ENCODE measurements at places on chromosomes 3 and 15.

DNA sequence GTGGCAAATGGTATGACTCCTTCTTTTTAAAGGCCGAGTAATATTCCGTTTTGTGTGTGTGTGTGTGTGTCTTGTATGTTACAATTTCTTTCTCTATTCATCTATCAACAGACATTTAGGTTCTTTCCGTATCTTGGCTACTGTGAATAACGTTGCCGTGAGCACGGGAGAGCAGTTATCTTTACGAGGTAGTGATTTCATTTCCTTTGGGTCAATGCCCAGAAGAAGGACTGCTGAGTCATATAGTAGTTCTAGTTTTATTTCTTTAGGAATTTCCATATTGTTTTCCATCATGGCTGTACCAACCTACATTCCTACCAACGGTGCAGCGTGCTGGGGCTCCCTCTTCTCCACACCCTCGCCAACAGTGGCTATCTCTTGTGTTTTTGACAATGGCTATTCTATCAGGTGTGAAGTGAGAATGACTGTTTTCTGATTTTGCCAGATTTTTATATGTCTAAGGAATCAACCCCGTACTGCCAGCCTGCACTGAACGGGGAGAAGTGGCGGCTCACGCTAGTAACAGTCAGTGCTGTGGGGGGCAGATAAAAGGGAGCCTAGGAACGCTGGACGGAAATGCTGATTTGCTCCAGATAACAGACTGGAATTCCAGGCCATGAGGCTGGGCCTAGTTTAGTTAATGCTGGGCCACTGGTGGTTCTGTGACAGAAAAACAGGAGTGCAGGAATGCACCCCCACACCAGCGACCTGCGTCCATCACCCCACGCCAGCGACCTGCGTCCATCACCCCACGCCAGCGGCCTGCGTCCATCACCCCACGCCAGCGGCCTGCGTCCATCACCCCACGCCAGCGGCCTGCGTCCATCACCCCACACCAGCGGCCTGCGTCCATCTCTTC is 168.1 kb downstream of the XXYLT1 start:
- DNase-seq: no peak

- no peak for DNase-seq
These were observed 1003.9 kb upstream of the NR2F2 start for GRCh38 chr15:95326431-95327182.

DNA sequence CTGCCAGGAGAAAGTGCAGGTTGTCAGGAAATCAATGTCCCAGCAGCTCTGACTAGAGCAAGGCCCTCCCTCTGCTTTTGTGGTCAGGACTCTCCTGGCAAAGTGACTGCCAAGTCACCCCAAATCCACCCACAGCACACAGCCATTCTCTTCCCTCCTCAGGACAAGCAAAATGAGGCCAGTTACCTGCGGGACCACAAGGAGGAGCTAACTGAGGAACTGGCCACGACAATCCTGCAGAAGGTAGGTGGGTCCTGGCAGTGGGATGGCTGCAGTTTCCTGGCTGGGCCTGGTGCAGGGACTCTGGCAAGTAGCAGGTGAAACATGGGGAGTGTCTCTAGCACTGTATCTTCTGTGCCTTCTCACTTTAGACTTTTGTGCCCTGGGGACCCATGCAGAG is 142.5 kb upstream of the EIF1B start:
- DNase-seq: no peak

DNA sequence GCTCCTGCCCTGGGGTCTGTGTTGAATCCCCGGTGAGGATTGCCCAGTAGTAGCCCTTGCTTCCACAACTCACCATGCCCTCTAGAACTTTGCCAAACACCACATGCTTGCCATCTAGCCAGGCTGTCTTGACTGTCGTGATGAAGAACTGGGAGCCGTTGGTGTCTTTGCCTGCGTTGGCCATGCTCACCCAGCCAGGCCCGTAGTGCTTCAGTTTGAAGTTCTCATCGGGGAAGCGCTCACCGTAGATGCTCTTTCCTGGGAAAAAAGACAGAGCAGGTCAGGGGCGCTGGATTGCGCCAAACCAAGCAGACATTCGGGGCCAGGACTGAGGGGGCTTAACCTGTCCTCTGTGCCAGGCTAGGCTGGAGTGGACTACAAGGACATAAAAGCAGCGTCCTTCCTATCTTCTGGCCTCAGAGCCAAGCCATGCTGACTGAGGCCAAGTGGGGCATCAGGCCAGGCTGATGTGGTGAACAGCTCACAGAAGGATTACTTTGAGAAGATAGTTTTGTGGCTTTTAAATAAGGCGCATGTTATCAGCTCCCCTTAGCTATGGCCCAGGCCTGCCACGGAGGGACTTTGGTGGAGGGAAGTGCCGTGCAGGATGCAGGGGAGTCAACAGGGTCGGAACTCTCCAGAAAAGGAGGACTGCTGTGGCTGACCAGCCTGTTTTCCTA is 5.3 kb downstream of the SNX22 start:
- DNase-seq: no peak

- no peak for DNase-seq
These were observed 30.2 kb downstream of the TTBK2 start for GRCh38 chr15:42890161-42890913.

- no peak for DNase-seq
These were observed 1.2 kb downstream of the RTP1 start for GRCh38 chr3:187198490-187198889.

- no peak for DNase-seq
These were observed 10.7 kb upstream of the IGDCC3 start for GRCh38 chr15:65388306-65389080.

DNA sequence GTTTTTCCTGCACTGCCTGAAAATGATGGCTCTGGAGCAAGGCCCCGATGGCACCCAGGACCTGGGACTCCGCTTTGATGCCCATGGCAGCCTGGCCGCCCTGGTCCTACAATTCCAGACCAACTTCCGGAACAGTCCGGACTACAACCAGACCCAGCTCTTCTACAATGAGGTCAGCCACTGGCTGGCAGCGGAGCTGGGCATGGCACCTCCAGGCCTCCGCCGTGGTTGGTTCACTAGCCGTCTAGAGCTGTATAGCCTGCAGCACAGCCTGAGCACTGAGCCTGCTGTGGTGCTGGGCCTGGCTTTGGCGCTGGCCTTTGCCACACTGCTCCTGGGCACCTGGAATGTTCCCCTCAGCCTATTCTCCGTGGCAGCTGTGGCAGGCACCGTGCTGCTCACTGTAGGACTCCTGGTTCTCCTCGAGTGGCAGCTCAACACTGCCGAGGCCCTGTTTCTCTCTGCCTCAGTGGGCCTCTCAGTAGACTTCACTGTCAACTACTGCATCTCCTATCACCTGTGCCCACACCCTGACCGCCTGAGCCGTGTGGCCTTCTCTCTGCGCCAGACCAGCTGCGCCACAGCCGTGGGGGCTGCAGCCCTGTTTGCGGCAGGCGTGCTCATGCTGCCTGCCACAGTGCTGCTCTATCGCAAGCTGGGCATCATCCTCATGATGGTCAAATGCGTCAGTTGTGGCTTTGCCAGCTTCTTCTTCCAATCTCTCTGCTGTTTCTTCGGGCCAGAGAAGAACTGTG is 10.9 kb downstream of the DISP2 start:
- no peak for DNase-seq

DNA sequence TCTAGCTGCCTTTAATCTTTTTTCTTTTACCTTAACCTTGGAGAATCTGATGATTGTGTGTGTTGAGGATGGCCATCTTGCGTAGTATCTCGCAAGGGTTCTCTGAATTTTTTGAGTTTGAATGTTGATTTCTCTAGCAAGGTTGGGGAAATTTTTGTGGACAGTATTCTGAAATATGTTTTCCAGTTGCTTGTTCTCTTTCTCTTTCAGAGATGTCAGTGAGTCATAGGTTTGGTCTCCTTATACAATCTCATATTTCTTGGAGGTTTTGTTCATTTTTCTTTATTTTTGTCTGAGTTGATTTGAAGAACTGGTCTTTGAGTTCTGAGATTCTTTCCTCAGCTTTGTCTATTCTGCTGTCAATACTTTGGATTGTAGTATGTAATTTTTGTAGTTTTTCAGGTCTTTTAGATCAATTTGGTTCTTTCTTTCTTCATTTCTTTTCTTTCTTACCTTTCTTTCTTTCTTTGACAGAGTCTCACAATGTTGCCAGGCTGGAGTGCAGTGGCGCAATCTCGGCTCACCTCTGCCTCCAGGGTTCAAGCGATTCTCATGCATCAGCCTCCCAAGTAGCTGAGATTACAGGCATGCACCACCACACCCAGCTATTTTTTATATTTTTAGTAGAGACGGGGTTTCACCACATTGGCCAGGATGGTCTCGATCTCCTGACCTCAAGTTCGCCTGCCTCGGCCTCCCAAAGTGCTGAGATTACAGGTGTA is 366.4 kb upstream of the RASGRP1 start:
- no peak for DNase-seq

DNA sequence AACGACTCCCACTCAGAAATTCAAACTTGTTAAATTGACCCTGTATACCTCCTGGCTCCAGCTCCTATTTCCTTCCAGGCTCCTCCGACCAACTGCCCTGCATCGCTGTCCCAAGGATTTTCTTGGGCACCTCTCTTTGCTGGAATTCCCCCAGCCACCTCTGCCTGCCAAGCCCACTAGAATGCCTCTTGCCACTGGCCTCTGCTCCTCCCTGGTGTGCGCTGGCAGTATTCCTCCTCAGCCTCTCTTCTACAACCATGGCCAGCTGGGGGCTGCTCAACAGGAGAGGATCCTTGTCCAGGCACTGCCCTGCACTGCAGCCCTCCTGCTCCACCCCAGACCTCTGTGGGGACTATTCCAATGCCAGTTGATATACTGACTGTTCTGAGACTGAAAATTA is 7.4 kb downstream of the WNT7A start:
- DNase-seq: no peak

GRCh38 chr3:12149029-12149428 is 9.7 kb downstream of the TIMP4 start:
- no peak for DNase-seq

DNA sequence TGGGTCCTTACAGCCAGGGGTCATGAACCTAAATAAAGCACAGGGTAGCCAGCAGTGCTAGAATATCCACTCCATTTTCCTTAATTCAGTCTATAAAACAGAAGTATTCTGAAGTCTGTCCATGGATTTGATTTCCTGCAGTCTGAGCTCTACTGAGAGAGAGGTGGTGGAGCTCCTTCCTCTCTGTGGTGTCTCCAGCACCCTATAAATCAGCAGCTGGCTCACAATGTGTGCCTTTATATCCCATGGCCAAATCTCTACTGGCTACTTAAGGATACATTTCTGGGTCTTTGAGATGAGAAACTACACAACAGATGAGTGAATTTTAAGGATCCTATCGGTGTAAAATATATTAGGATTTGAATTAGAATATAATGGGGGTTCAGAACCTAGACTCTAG is 339.9 kb upstream of the RBMS3 start:
- DNase-seq: no peak

DNA sequence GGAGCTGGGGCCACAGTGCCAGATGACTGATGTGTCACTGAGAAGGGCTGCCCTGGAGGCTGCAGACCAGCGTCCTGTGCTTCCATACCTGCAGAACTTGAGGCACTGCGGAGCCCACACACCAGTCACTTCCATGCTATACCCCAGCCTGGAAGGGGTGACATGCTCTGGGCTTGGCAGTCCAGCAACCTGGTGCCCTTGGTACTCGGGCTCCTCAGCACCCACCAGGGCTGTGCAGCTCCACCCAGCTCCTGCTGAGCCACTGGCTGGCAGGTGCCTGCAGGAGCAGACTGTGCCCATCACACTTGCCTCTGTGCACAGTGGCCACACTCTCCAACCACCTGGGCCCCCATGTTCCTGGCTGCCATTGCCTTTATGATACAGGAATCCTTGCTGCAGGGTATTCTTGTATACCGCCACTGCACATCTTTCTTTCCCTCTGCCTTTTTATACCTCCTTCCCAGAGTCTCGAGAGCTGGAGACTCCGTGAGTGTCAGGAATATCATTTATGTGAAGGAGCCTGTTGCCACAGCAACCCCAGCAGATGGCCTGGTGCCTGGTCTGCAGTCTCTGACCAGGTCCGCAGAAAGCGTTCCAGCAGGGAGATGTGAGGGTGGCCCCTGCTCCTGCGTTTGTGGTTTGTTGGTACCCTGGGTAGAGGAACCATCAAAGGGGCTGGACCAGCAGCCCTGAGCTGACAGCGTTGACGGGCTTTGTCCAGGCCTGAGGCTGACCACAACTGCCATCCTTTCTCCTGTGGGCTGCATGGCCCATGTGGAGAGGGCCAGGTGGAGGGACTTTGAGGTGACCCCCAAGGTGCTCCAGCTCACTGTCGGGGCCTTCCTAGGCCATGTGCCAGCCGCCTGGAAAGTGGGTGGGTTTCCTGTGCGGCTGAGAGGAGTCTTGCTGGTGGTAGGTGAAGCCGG is 93.4 kb upstream of the PLXNA1 start:
- no peak for DNase-seq

GRCh38 chr3:161148832-161149475 is 43.8 kb upstream of the B3GALNT1 start:
- no peak for DNase-seq

DNA sequence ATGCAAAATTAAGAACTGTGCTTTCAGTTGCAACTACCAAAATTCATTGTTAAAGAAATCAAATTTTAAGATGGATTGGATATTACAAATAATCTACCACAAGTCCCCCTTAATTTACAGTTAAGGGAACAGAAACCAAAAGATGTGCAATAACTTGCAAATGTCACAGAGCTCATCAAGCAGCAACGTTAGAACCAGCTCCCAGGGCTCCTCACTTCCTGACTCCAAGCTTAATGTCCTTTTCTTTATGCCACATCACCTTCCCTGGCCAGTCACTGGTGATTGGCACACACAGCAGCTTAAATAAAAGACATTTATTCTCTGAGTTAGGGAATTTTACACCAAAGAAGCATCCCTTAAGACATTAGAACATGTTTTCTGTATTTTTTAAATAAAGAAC is 159.7 kb downstream of the RSL24D1 start:
- no peak for DNase-seq

DNA sequence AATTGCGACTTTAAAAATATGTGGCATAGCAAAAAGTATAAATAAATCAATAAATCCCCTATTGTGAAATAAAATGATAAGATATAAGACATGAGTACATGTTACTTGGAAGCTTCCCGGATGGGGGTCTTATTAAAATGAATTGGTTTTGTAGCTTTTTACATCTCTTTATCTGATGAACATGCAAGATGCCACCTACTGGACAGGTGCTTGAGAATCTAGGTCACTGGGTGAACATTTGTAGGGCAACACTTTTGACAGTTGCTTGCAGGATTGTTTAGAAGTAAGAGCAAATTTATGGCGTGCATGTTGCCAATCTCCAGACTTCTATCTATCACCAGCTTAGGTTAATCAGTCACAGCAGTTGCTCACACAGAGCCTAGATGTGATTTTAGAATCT is 362.7 kb upstream of the SUCLG2 start:
- DNase-seq: no peak

Data from CD4-positive, alpha-beta T cell treated with Interleukin-10 for 1 hour (primary cell).